Aorta (tissue), 5 donors: ENCODE measurements at places on chromosomes 11 and 22. TPM values are rescaled to one million over a fixed set of nuclear protein-coding genes. Genes with fewer than 3 reads are reported as not detected.
A peak's percentile ranks its signal among the peaks of the same experiment; 100 is the strongest.

- no peaks in the 10 kb centered on the region for H3K27me3 ChIP-seq
- no peak for DNase-seq
- H3K4me1 ChIP-seq = no peaks in the 10 kb centered on the region
- no peak overlapping the region for H3K4me3 ChIP-seq
- no peaks in the 10 kb centered on the region for H3K36me3 ChIP-seq
These were observed 110.2 kb downstream of the WT1 start for GRCh38 chr11:32325187-32325586.

GRCh38 chr11:45900916-45901617, 6.0 kb downstream of the FREY1 start:
- no peaks in the 10 kb centered on the region for H3K27me3 ChIP-seq
- H3K4me3 ChIP-seq = no peak overlapping the region
- peak; percentile 75 for DNase-seq
- H3K27ac ChIP-seq = no peak overlapping the region
- no peaks in the 10 kb centered on the region for H3K4me1 ChIP-seq
- no peaks in the 10 kb centered on the region for H3K36me3 ChIP-seq

GRCh38 chr22:42758931-42759629, 38.4 kb upstream of the A4GALT start:
- no peak overlapping the region for H3K27ac ChIP-seq
- H3K36me3 ChIP-seq = no peaks in the 10 kb centered on the region
- DNase-seq = no peak
- no peak overlapping the region for H3K4me3 ChIP-seq
- no peaks in the 10 kb centered on the region for H3K4me1 ChIP-seq
- no peaks in the 10 kb centered on the region for H3K27me3 ChIP-seq

DNA sequence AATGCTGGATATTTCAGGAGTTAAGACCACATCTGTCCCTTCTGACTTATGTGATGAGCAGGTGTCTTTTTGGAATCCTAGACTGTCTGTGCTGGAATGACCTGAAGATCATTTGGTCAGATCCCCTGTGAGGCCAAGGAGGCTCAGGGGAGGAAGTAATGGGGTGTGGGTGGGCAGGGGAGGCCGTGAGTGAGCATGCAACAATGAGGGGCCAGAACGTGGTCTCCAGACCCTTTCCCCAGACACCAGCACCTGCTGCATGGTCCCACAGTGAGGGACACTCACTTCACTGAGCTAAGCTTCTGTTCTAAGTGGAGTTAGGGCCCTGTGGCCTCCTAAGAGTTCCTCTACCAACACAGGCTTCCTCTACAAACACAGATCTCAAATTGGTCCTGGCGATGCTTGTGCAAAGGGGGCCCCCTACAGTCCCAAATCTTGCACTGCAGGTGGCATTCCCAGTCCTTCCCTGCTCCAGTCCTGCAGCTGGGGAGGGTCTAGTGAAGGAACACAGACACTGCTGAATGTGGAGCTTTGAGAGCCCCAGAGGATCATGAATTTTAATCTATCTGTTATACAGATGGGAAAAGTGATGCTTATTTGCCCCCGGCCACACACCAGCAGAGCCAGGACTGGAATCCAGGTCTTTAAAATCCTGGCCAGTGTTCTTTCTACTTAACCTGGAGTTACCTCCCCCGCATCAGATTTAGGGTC, 7.4 kb downstream of the USP2 start:
- H3K36me3 ChIP-seq = no peaks in the 10 kb centered on the region
- H3K4me3 ChIP-seq = no peak overlapping the region
- H3K4me1 ChIP-seq = peaks cover 2% of the 10 kb centered on the region

DNA sequence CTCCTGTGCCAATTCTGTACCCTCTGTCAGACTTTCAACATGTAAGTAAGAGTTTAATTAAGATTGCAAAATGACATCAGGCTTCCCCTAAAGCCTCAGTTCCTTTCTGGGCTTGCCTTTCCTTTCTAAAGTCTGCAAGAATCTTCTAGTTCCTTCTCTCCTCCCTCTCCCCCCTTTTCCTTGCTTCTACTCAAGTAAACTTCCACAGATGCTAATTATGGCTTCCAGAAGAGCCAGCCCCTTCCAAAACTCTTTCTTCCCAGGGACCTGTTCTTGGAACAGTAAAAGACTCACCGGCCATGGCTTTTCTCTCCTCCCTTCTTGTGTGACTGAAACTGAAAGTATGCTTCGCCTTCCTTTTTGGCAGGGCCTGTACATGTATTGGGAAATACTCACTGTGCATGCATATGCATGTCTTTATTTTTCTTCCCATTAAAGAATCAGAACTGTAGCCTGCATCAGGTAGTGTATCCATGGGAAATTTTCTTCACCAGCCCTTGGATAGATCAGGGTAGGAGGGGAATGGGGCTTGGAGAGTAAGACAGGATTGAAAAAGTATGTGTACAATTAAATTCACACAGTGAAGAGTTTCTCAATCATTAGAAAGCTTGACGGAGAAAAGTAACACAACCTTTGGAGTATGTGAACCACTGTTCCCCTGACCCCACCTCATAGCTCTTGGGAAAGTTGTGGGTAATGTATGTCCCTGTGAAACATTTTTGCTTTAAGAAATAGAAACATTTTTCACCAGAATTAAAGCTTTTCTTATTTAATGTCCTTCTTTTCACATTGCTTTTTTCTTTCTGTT, at the start of gene CASP1:
Gene CASP1, minus strand, starts transcription at position 332 of the 808 bp plus-strand sequence. Its CDS starts 31 bp downstream, at position 301.
- peak within 1 kb of the TSS; percentile 54 for H3K4me3 ChIP-seq
- no peaks in the 10 kb centered on the region for H3K4me1 ChIP-seq
- DNase-seq = no peak
- no peaks in the 10 kb centered on the region for H3K27me3 ChIP-seq
- H3K36me3 ChIP-seq = no peaks in the 10 kb centered on the region

Gene FOXRED1
- 26.5 TPM for polyA plus RNA-seq

Gene ADM2
- polyA plus RNA-seq = 0.50 TPM
